Esophagus squamous epithelium (tissue), 5 donors: ENCODE measurements at places on chromosomes 2 and 18.

GRCh38 chr2:134232868-134233727 lies 20.8 kb upstream of the MGAT5 start:
- no peak for DNase-seq

DNA sequence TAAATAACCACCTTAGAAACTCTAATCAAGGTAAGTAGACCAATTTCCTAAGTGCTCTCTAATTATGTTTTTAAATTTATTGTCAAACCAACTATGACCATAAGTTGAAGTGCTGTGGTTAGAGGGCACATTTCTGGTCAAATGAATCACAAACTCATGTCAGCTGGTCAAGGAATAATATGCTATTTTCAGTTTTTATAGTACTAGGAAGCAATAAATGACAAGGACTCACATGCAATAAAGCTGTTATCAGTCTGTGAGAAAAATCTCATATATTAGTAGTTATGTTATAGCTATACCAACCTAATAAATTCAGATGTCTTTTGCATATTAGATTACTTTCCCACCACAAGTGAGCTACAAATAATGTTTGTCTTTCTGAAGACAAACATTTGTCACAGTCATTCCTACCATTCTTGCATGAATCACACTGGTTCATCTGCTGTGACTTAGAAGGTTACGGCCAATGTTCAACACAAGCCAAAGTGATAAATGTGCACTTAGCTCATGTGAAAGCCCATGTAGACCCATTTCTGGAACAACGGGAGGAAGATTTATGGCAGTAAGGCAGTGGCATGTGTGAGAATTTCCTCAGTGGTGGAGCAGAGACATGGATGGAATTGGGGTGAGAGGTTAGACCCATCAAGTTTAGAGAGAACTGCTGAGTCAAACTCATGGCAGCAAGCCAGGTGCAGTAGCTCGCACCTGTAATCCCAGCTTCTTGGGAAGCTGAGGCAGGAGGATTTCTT lies 27.4 kb upstream of the CCNYL1 start:
- no peak for DNase-seq

DNA sequence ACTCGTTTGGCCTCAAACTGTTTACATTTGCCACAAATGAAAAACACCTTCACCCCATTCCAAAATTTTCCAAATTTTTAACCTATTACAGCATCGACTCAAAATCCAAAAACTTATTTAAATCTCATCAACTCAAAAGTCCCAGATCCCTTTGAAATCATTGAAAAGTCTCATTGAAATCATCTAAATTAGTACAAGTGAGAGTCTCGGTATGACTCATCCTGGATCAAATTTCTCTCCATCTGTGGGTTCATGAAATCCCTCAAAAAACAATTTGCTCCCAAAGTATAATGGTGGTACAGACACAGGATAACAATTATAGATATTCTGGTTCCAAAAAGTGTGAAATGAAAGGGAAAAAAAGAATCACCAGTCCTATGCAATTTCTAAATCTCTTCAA lies 65.1 kb downstream of the LRP1B start:
- no peak for DNase-seq

- DNase-seq = no peak
Observed at GRCh38 chr2:134539981-134540380, 178.8 kb downstream of the TMEM163 start.

DNA sequence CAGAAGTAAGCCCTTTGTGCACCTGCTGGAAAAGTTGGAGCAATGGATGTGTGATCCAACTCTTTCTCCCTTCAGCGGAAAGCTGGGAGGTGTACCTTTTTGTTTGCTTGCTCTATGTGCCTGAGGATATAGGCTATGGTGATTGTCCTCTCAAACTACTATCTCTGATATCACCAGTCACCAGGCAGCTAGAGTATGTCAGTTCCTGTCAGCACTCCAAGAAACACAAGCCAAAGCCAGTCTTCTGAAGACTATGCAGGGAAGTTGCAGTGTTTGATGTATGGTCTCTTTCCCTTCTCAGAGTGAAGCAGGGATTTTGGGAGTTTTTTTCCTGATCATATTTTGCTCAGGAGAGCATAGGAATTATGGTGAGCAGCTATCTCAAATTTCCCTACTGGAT lies 146.4 kb downstream of the PTH2R start:
- DNase-seq = no peak

DNA sequence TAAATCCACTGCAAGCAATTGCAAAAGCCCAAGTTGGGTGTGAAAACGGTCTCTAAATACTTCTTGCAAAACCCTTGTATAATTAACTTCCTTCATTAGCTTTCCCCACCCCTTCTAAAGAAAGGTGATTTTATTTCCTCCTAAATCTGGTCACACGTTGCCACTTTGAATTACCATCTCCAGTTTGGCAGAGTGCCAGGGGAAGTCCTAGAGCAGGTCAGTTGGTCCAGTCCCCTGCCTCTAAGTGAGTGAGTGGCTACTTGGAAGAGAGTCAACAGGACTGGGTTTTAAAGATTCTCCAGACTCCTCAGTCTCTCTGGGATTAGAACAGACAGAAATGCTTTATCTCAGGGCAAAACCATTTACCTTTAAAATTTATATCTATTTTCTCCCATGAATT lies 18.7 kb upstream of the LYPD6B start:
- DNase-seq = no peak

- DNase-seq = no peak
Observed at GRCh38 chr2:97840198-97840597, 126.8 kb downstream of the ZAP70 start.

DNA sequence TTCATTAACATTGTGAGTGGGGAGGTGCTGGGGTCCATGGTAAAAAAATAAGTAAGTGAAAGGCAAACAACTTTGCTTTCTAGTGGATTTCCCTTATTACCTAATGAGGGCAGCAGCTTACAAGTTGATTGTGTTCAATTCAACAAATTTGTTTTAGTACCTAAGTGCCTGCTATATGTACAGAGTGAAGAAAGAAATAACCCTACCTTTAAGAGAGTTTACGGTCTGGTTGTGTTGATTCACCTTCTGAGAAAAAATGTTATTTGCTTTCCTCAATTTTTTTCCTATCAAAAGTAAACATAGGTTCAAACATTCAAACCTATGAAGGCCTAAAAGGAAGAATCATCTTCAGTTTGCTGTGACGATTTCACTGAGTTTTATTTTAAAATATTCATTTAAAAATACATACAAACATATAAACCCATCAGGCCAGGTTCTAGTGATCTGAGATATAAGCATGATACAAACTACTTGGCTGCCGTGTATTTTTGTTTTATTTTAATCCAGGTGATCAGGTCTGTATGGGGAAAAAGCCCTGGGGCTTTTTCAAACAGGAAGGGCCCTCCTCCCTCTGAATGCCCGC lies 1.5 kb upstream of the SPTBN1 start:
- no peak for DNase-seq

- no peak for DNase-seq
Observed at GRCh38 chr18:24180048-24180447, 41.2 kb downstream of the CABYR start.

DNA sequence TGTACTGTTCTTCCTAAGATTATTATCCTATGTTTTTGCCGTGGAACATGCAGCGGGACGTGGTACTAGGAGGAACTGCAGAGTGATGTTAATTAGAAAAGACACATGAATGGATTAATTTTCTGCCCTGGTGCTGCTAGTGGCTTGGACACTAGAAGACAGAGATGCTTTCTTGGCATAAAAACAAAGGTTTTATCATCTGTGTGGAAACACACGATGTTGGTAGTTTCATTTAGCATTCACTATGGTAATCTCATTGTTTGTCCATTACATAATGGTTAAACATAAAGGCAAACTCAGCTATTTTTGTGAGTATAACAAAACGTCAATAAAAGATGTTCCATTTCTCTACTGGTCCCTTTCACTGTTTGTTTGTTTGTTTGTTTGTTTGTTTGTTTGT lies 22.8 kb downstream of the COL6A3 start:
- DNase-seq = no peak

DNA sequence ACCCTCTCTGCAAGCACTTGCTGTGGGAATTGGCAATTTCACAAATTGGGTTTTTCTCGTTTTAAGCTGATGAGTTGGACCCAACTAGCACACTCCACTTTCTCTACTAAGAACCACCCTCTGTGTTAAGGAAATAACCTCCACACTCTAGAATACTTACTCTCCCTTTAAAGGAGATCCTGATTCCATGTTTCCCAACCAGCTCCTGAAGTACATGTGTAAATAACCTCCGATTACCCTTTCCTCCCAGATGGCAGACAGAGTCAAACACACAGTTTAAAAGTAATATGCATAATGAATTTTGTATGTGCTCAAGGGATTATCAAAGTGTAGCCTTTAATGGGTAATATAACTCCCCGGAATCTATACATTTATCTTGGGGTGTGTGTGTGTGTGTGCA lies 171.3 kb upstream of the OSR1 start:
- DNase-seq = no peak

GRCh38 chr2:231348173-231348572 lies 47.3 kb upstream of the B3GNT7 start:
- no peak for DNase-seq

DNA sequence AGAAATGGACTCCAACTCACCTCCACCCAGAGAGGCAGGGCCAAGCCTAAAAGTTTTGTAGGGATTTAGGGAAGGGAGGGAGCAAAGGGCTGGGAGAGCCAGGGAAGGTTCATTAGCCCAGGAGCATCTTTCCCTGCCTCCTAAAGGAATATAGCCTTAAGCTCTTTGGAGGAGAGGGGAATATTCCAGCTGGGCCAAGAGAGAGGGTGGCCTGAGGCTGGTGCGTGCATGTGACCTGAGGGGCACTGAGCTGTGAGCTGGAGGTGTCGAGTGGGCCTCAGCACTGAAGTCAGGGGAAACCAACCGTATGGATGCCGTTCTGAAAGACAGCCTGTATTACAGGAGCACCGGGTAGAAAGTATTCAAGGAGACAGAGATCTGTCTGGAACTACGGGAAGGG lies 112.6 kb downstream of the KLHL29 start:
- no peak for DNase-seq

DNA sequence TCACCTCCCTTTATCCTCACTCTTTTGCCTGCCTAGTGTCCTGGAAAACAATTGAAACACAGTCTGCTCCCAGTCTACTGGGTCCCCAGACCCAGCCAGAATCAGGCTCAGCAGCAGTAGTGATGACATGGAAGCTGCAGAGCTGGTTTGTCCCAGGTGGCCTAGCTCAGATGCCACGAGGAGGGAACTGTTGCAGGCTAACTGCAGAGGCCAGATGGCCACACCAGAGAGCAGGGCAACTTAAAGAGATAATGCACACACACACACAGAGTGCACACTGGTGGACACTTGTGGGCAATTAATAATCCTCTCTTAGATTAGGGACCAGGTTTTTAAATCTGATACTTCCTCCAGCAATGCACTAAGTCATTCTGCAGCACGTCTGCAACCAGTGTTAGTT lies 42.4 kb downstream of the GYPC start:
- DNase-seq = no peak

DNA sequence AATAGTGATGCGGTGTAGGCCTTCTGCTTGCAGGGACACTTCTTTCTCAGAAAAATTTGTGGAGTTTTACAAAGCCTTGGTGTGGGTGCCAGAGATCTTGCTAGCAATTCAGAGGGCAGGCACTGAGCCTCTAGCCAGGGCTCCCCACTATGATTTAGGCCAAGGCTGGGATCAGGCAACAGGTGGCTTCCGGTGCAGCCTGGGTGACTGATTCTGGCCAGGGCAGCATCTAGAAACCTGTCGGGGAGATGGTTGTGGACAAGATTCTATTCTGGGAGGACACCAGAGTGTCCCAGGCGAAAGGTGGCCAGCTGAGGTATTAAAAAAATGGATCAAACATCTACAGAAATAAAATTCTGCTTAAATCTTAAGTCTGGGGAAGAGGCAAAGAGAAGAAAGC lies 21.5 kb upstream of the TNP1 start:
- DNase-seq = no peak

- no peak for DNase-seq
Observed at GRCh38 chr18:38867680-38868079, 1302.1 kb upstream of the CELF4 start.

DNA sequence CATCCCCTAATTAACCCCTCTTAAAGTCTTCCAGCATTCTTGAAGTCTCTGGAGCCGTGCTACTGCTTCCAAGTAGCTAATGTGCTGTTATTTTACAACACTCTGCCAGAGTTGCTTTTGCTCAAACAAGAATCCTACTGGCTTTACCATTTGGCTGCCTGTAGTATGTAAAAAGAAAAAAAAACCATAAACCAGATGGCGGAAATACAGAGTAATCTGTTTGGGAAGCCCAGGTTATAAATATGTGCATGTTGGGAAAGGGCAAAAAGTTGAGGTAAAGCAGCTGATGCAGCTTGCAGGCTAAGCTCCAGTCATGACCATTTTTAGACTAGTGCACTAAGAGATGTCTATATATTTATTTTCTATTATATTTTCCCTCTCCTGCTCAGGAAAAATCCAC lies 313.2 kb upstream of the ETAA1 start:
- no peak for DNase-seq

GRCh38 chr2:72915907-72916742 lies 1.2 kb upstream of the EMX1 start:
- DNase-seq = no peak

GRCh38 chr2:99810225-99810624 lies 320.4 kb upstream of the REV1 start:
- no peak for DNase-seq

- no peak for DNase-seq
Observed at GRCh38 chr2:11835403-11835802, 89.0 kb downstream of the LPIN1 start.

DNA sequence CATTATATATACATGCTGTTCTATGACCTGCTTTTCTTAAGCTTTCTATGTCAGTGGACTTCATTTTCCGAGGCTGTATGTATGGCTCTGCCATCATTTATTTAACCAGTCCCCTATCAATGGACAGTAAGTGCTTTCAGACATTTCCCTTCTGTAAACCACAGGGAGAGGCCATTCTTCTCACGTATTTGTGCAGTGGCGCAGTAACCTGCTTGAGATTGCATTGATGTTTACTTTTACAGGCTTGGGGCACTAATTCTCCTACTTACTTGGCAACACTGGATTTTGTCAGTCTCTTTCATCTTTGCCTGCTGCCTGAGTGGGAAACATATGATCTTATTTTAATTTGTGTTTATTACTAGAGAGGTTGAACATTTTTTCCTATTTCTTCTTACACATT lies 52.1 kb downstream of the BOLA3 start:
- DNase-seq = no peak

- no peak for DNase-seq
Observed at GRCh38 chr2:69298862-69299261, 88.2 kb downstream of the GFPT1 start.
